ENCODE measurements at places on chromosomes 11 and 22. TPM values are rescaled to one million over a fixed set of nuclear protein-coding genes. Genes with fewer than 3 reads are reported as not detected.

SERPING1 gene
- 53.6 TPM for total RNA-seq

FGF19 gene
- total RNA-seq, result not detected

FOSL1 gene
- not detected for total RNA-seq

OPCML gene
- 2.3 TPM for total RNA-seq

PGAP2 gene
- 12.7 TPM for total RNA-seq

PGM2L1 gene
- total RNA-seq, result 14.1 TPM

OR8A1 gene
- not detected for total RNA-seq

OR8G1 gene
- total RNA-seq, result not detected

CTTN gene
- 149 TPM for total RNA-seq

PGA3 gene
- total RNA-seq, result 1.3 TPM

RIBC2 gene
- 3.1 TPM for total RNA-seq

TRIM48 gene
- not detected for total RNA-seq

GP1BB gene
- total RNA-seq, result 1.6 TPM

CASP1 gene
- total RNA-seq, result 17.8 TPM

PRG2 gene
- 0.42 TPM for total RNA-seq

CNTN5 gene
- 2.6 TPM for total RNA-seq

ARAP1 gene
- 88.6 TPM for total RNA-seq

PANX2 gene
- total RNA-seq, result 0.63 TPM

DBX1 gene
- not detected for total RNA-seq

MAPK1 gene
- 72.9 TPM for total RNA-seq

OR4C12 gene
- total RNA-seq, result not detected

DUSP8 gene
- 0.85 TPM for total RNA-seq

APOA5 gene
- total RNA-seq, result not detected

CHADL gene
- total RNA-seq, result 1.8 TPM

SEPTIN3 gene
- total RNA-seq, result 1.7 TPM

EMID1 gene
- total RNA-seq, result 9.4 TPM

MCAM gene
- total RNA-seq, result 154 TPM

KLHDC7B gene
- 0.11 TPM for total RNA-seq

FAM227A gene
- total RNA-seq, result 4.9 TPM

PIH1D2 gene
- total RNA-seq, result 4.5 TPM

ARHGAP20 gene
- total RNA-seq, result 23.0 TPM

CCDC34 gene
- 10.2 TPM for total RNA-seq

APOL5 gene
- 1.4 TPM for total RNA-seq

MRPL17 gene
- total RNA-seq, result 29.9 TPM

C22orf42 gene
- total RNA-seq, result not detected

WBP2NL gene
- 5.2 TPM for total RNA-seq

OR51S1 gene
- total RNA-seq, result not detected

NCR3LG1 gene
- total RNA-seq, result 1.6 TPM

CCDC87 gene
- total RNA-seq, result not detected

MUC2 gene
- total RNA-seq, result not detected

ANO5 gene
- 15.4 TPM for total RNA-seq
